ENCODE measurements at places on chromosomes 11 and 22.

GRCh38 chr11:111236383-111236782 lies 9.1 kb upstream of the POU2AF2 start:
- DNase-seq: no peak

- no peak for DNase-seq
These were observed 5.2 kb upstream of the TNFRSF13C start for GRCh38 chr22:41931701-41932269.

GRCh38 chr22:49509016-49509415 lies 318.7 kb downstream of the BRD1 start:
- no peak for DNase-seq

- DNase-seq: no peak
These were observed 94.2 kb downstream of the ABTB2 start for GRCh38 chr11:34263441-34264091.

- DNase-seq: no peak
These were observed 8.1 kb downstream of the ALDH3B2 start for GRCh38 chr11:67666303-67666645.

- no peak for DNase-seq
These were observed 181.0 kb downstream of the MN1 start for GRCh38 chr22:27620367-27621154.

- no peak for DNase-seq
These were observed 12.7 kb downstream of the ANO3 start for GRCh38 chr11:26344647-26345046.

- DNase-seq: no peak
These were observed 29.8 kb downstream of the TEAD1 start for GRCh38 chr11:12704049-12704448.

GRCh38 chr11:5541427-5541826 lies 6.9 kb downstream of the OR52H1 start:
- no peak for DNase-seq

GRCh38 chr11:61719978-61720377 lies 32.5 kb upstream of the MYRF start:
- no peak for DNase-seq

DNA sequence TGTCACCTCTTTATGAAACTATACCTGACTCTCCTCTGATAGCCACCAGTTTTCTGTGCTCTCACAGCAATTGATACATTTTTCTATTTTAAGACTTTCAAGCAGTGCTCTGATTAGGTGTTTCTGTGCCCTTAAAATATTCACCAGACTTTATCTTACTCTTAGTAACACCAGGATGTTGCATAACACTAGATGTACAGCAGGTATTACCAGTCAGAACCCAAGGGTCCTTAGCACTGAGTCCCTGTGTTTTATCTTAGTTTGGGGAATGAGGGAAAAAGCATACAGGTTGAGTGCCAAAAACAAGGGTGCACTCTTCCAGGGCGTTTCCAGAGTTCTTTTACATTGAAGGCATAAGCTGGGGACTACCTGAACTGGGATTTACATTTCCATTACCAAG lies 51.4 kb downstream of the COPB1 start:
- no peak for DNase-seq

DNA sequence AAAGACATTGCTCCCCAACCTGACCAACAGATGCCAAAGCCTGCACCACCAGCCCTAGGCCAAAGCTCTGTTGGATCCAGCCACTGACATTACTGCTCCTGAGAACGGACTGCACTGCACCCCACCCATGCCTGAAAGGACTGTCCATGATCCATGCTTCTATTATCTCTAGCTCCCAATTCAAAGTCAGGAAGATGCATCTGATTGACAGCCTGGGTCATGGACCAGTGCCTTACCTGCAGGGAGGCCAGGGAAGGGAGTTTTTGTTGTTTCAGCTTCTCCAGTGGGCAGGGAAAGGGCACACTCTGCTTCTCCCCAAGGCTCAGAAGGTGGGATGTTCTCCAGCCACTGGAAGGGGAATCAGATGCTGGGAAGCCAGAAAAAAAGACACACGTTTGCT lies 4.8 kb upstream of the PRDM11 start:
- DNase-seq: no peak

GRCh38 chr22:29641042-29641699 lies 37.7 kb downstream of the NF2 start:
- DNase-seq: no peak

- no peak for DNase-seq
These were observed 74.4 kb downstream of the PANX1 start for GRCh38 chr11:94203070-94203469.

- no peak for DNase-seq
These were observed 40.8 kb downstream of the PDHX start for GRCh38 chr11:34957206-34957605.

GRCh38 chr11:84316866-84317555 lies 1030.8 kb upstream of the CCDC90B start:
- no peak for DNase-seq

DNA sequence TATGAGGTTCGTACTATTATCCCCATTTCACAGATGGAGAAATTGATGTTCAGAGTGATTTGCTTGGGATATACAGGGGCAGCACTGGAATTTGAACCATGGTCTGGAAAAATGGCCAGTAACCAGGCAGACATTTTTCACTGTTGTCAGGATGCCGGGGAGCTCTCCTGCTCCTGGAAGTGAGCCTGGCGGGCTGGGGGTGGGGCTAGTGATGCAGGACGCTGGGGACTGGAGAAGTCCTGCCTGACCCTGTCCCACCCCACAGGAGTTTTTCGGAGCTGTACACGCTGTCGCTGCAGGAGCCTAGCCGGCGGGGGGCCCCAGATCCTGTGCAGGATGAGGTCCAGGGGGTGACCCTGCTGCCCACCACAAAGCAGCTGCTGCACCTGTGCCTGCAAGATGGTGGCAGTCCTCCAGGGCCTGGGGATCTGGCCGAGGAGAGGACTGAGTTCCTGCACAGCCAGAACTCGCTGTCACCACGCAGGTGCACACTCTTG lies 11.1 kb downstream of the SIPA1 start:
- no peak for DNase-seq

DNA sequence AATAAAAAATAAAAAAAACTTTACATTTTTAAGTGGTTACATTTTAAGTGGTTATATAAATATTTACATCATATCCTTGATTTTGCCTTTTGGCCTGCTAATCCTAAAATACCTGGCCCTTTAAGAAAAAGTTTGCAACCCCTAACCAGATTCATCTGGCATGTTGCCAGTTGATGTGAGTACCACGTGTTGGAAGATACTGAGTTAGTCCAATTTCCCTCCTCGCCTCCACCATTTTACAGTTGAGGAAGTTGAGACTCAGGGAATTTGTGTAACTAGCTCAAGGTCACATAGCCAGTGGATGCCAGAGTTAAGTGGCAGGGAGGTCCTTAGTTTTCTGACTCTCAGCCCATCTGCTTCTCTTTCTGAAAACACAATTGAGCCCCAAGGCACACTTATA lies 5.1 kb downstream of the ELF5 start:
- no peak for DNase-seq

DNA sequence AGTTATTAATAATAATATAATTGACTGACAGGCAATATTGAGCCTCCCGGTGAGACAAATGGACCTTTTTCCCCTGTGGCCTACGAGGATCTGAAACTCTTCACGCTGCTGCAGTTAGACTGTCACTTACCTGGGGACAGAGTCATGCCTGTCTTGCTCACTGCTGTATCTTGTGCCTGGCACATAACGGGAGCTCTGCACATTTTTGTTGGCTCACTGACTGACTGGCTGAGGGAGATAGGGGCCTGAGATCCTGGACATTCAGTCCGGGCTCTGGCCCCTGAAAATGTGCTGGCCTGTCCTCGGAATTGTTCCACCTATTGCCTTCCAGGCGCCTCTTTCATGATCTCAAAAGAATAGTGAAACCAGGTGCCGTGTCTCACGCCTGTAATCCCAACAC lies 743 bp upstream of the CD3D start:
- DNase-seq: peak; percentile 23

DNA sequence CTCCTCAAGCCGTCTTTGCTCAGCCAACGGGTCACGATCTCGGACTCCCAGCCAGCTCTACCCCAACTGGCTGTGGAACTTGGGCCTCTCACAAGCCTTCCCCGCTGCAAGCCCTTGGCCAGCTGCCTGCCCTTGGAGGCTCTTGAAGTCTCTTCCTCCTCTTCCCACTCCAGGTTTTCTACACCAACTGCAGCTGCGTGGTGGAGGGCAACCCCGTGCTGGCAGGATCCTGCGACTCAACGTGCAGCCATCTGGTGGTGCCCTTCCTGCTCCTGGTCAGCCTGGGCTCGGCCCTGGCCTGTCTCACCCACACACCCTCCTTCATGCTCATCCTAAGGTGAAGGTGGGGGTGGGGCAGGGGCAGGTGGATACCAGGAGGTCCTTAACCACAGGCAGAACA lies 40.5 kb upstream of the TPBGL start:
- DNase-seq: no peak

GRCh38 chr22:50148991-50149721 lies 21.4 kb upstream of the PANX2 start:
- DNase-seq: peak; percentile 76

DNA sequence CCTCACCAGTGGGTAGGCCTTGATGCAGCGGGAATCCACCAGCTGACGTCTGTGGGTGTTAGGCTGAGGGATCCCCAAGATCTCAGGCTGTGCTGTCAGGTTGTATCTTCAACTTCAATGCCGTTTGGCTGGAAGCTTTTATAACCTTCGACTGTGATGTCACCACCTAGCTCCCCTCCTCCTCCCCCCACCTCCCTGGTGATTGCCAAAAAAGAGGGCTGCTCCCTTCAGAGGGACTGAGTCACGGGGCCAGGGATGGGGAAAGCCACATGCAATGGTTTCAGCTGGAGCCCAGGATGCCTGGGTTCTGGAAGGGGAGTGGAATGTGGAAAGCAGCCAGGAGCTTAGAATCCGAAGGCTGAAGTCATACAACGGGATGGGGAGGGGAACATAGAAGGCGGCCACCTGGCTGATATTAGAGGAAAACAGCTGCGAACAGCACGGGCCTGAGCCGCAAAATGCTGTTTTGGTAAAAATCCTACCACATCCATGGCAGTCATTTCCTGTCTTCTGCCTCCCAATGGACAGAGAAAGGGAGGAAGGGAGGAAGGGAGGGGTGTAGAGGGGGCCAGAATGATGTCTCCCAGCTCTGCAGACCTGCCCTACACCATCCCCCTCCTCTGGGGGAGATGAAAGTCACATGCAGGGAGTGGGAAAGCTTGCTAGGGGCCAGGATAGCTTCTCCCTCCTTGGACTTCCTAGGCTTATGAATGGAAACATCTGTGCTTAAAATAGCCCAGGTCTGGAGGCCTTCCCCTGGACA lies at the start of gene LRRN4CL:
LRRN4CL (minus strand) TSS at position 110 of the 763 bp plus-strand sequence. CDS start 1,022 bp downstream, outside the sequence.
- DNase-seq: no peak

- DNase-seq: no peak
These were observed 84.4 kb downstream of the TP53I11 start for GRCh38 chr11:44866286-44866685.

GRCh38 chr11:103903621-103904323 lies 132.7 kb upstream of the DDI1 start:
- DNase-seq: no peak

DNA sequence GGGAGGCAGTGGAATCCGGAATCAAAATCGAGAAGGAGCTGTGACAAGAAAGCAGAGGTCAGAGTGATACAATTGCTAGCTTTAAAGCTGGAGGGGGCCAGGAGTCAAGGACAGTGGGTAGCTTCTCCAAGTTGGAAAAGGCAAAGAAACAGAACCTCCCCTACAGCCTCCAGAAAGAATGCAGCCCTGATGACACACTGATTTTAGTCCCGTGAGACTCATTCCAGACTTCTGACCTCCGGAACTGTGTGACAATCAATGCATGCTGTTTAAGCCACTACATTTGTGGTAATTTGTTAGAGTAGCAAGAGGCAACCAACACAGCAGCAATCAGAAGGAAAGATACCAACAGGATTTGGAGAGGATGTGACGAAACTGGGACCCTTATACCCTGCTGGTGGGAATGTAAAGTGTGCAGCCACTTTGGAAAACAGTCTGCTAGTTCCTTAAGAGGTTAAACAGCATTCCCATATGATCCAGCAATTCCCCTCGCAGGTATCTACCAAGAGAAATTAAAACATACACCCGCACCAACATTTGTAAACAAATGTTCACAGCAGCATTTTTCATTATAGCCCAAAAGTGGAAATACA lies 66.7 kb downstream of the DSCAML1 start:
- DNase-seq: no peak

- DNase-seq: no peak
These were observed 84.1 kb downstream of the C22orf31 start for GRCh38 chr22:28977481-28977971.

- DNase-seq: no peak
These were observed 24.6 kb upstream of the WNT7B start for GRCh38 chr22:46001426-46002106.

- DNase-seq: no peak
These were observed 121.6 kb downstream of the CASP12 start for GRCh38 chr11:104776501-104777170.

DNA sequence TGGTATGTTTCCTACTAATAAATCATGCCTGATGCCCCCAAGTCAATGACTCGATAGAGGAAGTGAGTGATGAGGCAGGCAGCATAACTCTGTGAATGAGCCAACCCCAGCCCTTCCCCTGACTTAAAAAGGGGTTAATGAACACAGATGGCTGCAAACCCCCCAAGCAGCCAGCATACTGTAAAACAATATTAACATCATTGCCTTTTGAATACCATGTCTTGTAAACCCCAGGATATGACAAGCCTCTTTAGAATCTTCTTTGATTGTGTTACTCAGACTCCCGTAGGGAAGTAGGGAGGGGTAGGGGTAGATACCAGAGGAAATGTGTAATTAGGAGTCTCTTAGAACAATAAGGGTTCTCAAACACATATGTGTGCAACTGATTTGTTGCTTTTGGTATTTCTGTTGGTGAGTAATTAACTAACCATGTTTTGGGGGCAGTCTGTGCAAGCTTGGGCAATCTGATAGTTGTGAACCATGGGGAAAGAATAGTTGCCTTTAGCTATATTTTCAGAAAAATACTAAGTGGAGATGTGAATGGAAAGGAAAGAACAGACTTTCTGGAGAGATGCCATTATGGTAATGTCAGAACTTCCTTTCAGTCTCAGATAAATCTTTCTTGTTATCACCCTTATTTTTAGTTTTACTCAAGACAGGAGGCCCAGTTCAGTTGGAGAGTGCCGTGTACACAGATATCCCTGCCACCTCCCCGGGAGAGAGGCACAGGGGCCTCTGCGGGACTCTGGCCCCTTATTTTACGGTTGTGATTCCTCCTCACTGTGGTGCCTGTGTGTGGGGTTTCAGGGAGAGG lies 701.8 kb downstream of the NTM start:
- no peak for DNase-seq

- DNase-seq: no peak
These were observed 1.3 kb downstream of the ESAM start for GRCh38 chr11:124760806-124761205.

GRCh38 chr11:27196203-27196897 lies 155.7 kb downstream of the BBOX1 start:
- DNase-seq: no peak
